ENCODE measurements at places on chromosomes 16 and 17.

- no peak for DNase-seq
Observed at GRCh38 chr17:27217631-27218030, 76.3 kb upstream of the WSB1 start.

GRCh38 chr17:75498726-75499213 is 16.6 kb downstream of the CASKIN2 start:
- no peak for DNase-seq

DNA sequence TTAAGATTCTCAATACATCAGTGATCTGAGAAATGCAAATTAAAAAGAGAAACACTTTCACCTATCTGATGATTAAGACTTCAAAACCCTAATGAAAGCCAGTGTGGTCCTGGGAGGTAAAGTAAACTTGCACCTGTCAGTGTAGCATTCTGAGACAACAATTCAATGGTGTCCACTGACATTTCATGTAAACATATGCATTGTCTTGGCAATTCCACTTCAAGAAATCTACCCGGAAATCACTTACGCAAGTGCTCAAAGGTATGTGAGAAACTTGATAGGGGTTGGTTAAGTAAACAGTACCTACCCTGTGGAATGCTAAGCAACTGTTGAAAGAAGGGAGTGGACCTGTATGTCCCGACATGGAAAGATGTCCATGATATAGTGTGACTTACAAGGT is 2.1 kb downstream of the ST6GALNAC1 start:
- DNase-seq, result no peak

- no peak for DNase-seq
Observed at GRCh38 chr16:57381791-57382534, 9.7 kb downstream of the CX3CL1 start.

GRCh38 chr16:88540346-88540977 is 29.7 kb upstream of the ZC3H18 start:
- no peak for DNase-seq

- no peak for DNase-seq
Observed at GRCh38 chr16:30009990-30010843, 610 bp downstream of the DOC2A start.

DNA sequence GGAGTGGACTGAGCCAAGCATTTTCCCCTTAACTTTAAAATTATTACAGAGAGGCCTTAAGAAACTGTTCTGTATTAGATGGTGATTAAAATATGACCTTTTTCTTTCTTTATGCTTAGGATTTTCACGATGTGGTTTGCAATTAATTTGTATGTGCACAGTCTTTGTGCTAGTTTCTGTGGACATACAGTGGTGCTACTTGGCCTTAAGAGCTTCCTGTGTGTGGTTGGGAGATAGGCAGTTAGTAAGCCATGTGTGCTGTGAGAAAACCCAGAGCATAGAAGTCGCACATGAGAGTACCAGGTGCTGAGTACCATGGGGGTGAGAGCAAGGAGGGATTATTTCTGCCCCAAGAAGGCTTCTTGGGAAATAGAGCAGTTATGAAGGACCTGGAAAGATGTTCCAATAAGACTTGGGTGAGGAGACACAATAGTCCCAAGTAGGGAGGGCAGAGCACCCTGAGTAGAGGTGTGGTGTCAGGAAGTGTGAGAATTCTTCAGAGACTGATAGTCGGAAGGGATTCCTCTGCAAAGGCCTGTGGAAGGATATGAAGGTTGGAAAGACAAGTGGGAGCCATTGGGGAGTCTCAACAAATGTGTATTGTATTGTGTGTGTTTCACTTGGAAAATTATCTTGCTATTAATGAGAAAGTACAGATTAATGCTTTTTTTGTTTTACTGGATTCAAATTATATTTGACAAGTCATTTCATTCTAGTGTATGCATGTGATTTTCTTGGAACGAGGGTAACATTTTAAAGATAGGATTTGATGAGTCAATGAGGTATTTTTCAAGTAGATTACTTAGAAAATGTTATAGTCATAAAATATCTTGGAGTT is 239.9 kb downstream of the PRKCA start:
- no peak for DNase-seq

DNA sequence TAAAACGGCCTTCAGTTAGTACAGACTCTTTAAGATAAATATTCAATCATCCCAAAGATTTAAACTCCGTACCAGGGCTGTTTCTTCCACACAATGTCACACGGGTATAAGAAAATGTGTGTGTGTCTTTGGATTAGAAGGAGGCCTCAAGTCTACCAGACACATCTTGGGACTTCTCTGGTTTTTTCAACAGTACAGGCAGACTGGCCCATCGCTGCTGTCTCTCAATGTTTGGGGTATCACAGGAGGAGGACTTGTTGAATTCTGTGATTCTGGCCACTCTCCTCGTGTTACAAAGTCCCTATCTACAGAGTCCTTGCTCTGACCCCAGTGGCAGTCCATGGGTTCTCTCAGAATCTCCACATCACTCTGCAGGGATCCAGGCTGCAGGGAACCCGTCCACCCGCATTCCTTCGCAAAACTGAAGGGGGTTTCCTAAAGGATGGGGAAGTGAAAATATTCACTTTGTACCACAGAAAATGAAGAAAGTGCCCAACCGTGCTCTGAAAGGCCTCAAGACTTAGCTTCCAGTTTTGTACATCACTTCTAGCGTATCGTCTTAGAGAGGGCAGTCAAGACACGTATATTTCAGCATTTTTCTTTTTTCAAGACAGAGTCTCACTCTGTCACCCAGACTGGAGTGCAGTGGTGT is 373.2 kb downstream of the NPIPA8 start:
- DNase-seq, result no peak
